ENCODE measurements at places on chromosomes 4 and X. TPM values are rescaled to one million over a fixed set of nuclear protein-coding genes. Genes with fewer than 3 reads are reported as not detected.

DNA sequence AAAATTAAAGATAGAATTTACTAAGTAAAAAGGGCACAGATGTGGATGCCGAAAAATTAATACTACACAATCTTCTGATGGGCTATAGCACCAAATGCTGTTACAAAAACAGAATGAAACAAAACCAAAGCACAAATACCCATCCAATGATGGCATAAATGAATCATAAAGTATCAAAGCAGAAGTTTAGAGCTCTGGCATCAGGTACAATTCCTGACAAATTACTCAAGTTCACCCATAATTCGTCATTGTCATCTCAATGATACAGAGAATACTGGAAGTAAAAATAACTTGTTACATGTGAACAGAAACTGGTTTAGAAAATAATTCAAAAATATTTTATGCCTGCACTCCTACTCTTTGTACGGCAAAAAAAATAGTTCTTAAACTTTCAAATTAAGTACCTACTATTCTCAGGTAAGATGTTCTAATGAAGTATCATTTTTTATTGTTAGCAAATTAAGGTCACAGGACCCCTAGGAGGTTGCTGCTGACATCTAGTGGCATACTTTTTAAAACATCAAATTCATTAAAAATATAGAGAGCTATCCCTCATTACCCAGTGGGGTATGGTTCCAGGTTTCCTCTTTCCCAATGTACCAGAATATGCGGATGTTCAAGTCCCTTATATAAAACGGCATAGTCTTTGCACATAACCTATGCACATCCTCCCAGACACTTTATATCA is 126.1 kb downstream of the INPP4B start:
- DNase-seq = no peak

- DNase-seq = no peak
Observed at GRCh38 chrX:46234775-46235174, 310.4 kb downstream of the ZNF674 start.

DNA sequence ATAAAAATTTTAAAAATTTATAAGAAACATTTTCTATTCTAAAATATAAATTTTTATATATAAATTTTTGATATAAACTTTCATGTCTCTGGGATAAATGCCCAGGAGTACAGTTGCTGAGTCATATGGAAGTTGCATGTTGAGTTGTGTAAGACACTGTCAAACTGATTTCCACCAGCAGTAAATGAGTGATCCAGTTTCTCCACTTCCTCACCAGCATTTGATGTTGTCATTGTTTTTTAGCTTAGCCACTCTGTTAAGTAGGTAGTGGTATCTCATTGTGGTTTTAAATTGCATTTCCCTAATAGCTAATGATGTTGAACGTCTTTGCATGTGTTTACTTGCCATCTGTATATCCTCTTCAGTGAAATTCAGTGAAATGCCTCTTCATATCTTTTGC is 66.5 kb downstream of the MAMLD1 start:
- no peak for DNase-seq

DNA sequence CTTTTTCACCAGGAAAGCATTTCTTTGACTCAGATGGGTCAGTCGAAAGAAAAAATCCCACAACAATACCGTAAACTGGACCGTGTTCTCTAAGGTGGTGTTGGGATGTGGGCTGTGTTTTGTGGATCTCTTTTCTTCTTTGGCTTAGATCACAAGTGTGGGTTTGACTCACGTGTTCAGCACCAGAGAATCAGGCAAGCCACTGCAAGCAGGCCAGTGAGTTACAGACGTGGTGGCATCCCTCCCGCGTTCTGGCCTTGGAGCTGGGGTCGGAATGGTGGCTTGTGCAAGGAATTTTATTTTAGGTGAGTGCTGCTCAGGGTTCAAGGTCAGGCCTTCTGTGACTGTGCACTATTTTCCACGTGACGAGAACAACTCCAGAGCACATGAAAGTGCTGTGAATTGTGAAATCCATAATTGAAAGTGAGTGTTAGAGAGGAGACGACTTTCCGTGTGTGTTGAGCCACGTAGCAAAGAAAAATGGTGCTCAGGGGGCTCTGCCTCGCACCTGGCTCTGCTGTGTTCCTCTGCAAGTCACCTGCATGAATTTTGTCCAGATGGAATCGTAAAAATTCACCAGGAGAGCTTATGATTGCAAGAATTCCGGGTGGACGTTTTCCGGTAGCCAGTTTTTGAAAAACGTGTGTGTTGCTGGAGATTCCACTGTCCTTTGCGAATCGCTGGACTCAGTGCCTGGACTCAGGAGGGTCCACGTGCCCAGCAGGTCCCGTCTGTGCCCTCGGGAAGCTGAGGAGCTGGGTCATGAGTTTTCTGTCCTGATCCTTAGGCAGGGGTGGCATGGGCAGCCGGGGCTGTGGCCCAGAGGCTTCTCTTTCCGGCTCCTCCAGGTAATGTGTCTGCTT is 33.6 kb upstream of the HGFAC start:
- DNase-seq = no peak

- DNase-seq = no peak
Observed at GRCh38 chrX:4379071-4379470, 665.6 kb upstream of the PRKX start.

DNA sequence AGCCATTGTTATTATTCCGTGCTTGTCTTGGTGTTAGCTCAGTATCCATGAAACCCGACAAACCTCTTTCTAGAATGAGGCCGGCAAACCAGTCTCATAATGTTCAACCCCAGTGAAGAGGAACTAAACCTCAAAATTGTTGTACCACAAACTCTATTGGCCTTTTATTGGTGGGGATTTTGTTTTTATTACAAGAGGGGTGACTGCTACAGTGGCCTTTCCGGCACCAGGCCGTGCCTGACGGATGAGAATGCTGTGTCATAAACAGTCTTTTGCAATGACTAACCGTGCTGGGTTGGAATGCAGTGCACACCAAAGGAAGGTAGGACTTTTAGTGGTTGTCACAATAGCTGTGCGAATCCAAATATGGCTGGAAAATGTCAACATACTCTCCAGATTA is 60.8 kb downstream of the SHROOM2 start:
- no peak for DNase-seq

GRCh38 chrX:154437971-154438893 is 1.3 kb downstream of the GDI1 start:
- no peak for DNase-seq

GRCh38 chrX:56226980-56227379 is 5.2 kb upstream of the KLF8 start:
- no peak for DNase-seq

GRCh38 chrX:133359466-133359865 is 55.8 kb downstream of the GPC4 start:
- DNase-seq = no peak

- DNase-seq = no peak
Observed at GRCh38 chrX:124917011-124917410, 402.7 kb upstream of the TEX13C start.

GRCh38 chr4:55242506-55242905 is 103.5 kb upstream of the SRD5A3 start:
- DNase-seq = no peak

- DNase-seq = peak; percentile 71
Observed at GRCh38 chr4:4386736-4387392, at the start of gene NSG1. Gene NSG1 (plus strand): TSS chr4:4387102. CDS start chr4:4387630, 528 bp downstream.

DNA sequence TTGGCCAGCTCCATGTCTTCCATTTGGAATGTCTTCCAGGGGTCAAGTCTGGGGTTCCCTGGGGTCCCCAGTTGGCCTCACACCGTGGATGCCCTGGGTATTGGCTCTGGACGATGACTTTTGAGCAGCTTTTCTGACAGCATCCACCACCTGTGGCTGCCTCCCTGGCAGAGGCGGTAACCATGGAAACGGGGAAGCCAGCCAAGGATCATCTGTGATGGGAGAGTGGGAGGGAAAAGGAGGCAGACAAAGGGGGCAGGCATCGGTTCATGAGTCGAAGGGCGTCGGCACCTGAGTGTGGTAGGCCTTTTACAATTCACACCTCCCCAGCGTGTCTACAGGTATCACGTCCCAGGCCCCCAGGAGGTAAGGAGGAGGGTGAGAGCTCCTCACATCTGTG is 152.2 kb downstream of the ASMT start:
- no peak for DNase-seq

DNA sequence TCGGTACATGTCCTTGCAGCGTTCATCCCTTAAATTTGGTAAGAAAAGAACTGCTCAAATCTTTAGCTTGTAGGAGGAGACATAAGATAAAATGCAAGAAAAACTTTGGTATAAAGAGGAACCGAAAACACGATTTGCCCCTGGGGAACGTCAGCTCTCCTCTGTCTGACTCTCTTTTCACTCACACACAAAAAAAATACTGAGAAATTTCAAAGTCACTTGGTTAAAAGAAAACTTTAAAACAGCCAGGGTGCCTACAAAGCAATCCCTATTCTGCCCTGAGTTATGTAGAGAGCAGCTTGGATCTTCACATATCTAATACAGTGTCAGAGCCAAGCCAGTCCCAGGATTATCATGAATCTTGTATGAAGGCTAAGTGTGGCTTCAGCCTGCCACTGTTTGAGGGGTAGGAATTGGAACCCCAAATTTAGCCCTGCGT is 248.5 kb upstream of the CXXC4 start:
- no peak for DNase-seq

DNA sequence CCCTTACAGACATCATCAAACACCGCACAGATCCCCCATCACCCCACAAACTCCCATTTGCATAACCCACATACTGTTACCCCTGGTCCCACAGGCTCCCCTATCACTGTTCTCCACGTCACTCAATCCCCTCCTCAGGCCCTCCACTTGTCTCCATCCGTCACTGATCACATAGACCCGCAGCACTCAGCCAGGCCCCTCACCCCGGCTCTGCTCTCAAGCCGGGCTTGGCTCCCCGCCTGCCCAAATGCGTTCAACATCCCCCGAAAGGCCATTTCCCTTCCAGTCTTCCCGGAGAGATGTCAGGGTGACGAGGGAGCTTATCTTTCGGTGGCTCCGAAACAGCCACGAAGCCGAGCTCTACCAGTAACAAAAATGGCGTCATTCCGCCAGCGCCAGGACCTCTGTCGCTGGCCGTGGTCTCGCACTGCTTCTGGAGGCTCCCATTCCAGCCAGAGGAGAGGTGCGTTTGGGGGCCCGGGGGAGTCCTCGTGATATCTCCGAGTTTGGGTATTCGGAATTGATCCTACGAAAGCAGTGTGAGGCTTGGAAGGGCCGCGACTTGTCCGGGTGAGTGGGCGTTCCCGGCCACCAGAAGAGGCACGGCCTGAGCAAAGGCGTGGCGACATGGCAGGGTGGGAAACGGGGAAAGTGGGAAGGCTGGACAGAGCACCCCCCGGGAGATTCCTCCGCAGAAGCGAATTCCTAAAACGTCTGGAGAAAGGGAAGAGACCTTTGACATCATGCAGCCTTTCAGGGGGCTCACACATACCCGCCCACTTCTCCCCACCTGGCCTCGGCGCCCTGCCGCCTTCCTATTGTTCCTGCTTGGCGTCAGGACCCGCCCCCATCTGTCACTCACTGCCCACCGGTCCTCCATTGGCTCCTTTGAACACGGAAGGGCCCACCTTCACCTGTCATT is at the start of gene ZNF630:
Gene ZNF630, minus strand, starts transcription at position 577 of the 922 bp plus-strand sequence. CDS start 4,754 bp downstream, outside the sequence.
- peak; percentile 83 for DNase-seq

GRCh38 chr4:1967512-1968149 is 41.1 kb downstream of the NELFA start:
- no peak for DNase-seq

DNA sequence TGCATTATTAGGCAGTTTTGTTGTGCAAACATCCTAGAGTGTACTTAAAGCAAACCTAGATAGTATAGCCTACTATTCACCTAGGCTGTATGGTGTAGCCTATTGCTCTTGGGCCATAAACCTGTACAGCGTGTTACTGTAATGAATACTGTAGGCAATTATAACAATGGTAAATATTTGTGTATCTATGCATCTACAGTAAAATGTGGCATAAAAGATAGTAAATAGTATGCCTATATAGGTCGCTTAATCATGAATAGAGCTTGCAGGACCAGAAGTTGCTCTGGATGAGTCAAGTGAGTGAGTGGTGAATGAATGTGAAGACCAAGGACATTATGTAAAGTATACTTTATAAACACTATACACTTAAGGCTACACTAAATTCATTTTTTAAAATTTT is 16.6 kb downstream of the USO1 start:
- DNase-seq = no peak

DNA sequence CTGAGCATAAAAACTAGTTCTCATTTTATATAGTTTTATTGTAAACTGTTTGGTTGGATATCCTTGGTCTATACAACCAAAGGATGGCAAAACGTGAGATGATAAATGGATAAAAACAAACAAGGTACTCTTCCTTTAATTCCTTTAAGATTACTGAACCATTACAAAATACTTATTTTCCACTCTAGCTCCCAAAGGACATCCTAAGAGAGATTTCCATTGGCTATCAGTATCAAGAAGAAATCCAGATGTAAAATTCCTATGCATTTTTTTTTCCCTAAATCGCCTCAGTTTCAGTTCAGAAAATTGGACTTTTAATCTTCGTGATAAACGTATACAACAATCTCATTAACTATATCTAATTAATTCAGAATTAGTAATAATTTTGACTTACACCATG is 2.3 kb downstream of the FBXL5 start:
- no peak for DNase-seq

DNA sequence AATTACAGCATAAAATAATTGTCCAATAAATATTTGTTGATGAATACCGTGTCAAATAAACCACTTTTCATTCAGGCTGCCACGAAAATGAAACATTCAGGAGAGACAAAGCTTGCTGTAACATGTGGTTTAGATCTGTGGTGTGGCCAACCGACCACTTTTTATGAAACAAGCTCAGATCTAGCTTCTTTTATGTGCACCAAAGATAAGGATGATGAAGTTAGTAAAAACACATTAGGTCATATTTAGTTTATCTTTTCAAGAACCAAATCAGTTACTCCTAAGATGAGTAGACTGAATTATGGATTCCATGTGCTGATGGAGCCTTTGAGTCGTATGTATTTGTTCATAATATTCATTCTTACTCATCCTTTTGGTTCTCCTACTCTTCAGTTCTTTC is 35.8 kb downstream of the STOX2 start:
- DNase-seq = no peak

GRCh38 chr4:129994715-129995114 is 898.8 kb downstream of the C4orf33 start:
- DNase-seq = no peak

GRCh38 chr4:38060829-38061431 is 100.7 kb downstream of the PTTG2 start:
- no peak for DNase-seq

The CEP44 gene
- total RNA-seq = 12.3 TPM

The SLC4A4 gene
- 25.6 TPM for total RNA-seq

The XAGE1A gene
- not detected for total RNA-seq

The TMLHE gene
- total RNA-seq = 40.2 TPM

The PLP1 gene
- total RNA-seq = 9.4 TPM

The EMCN gene
- 39.6 TPM for total RNA-seq

The GAGE1 gene
- not detected for total RNA-seq

The PPA2 gene
- 95.3 TPM for total RNA-seq

The SPANXB1 gene
- not detected for total RNA-seq

The CXCL1 gene
- 3.0 TPM for total RNA-seq

Measured in left ventricle myocardium superior (tissue), 1 donor.